ENCODE measurements at places on chromosomes 11 and 22. TPM values are rescaled to one million over a fixed set of nuclear protein-coding genes. Genes with fewer than 3 reads are reported as not detected.

The AQP11 gene
- 0.23 TPM for total RNA-seq

The C11orf58 gene
- 172 TPM for total RNA-seq

The NXPE4 gene
- not detected for total RNA-seq

The PTPN5 gene
- 0.29 TPM for total RNA-seq

The LRRC74B gene
- not detected for total RNA-seq

The DAGLA gene
- total RNA-seq: 0.91 TPM

The APBB1 gene
- total RNA-seq: 6.7 TPM

The APOBEC3A gene
- not detected for total RNA-seq

The RHBDD3 gene
- total RNA-seq: 40.2 TPM

- no peak for DNase-seq
These were observed 53.6 kb upstream of the INCENP start for GRCh38 chr11:62069986-62070919.

GRCh38 chr11:61378713-61379313 is 13.6 kb upstream of the TMEM216 start:
- DNase-seq: peak; percentile 57

- no peak for DNase-seq
These were observed 18.0 kb upstream of the BID start for GRCh38 chr22:17792299-17792698.

DNA sequence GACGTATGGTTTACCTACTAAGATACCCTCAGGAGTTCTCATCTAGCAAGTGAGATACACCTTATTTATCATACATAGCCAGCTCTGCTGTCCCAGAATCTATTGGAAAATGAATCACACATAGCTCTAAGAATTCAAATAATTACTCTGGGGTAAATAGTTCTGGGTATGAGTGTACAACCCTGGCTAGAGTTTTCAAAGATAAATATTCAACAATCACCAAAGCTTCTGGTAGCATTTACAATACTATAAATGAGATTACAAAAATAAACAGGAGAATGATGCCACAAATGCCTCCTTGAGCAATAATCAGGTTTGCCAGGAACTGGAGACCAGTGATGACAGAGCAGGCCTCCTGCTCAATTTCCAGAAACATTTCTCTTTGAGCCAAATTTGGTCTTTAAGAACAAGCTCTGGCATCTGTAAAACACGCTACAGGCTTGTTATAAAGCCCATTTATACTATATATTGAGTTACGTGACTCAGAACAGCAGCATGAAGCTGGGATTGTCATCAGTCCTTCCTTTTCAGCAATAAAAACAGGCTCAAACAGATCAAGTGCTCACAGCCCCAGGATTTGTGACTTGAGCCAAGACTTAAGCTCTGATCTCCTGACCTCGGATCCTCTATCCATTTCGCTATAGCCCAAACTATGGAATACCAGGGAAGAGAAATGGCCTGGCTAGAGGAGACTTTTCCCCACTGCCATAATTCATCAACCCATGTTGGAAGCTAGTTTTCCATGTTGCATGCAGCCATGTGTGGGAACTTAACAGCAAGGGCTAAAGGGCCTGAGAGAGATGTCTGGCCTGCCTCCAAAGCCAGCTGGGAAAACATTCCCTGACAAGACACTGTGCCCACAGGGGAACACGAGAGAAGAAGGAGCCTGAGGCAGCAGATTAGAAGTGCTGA is 19.7 kb downstream of the RAB30 start:
- peak; percentile 70 for DNase-seq

GRCh38 chr22:20553947-20554741 is 46.7 kb downstream of the MED15 start:
- DNase-seq: no peak

GRCh38 chr11:111378861-111379601 is at the start of gene POU2AF1:
POU2AF1 (minus strand) TSS chr11:111379275; CDS start chr11:111379177, 98 bp downstream.
- peak; percentile 58 for DNase-seq

DNA sequence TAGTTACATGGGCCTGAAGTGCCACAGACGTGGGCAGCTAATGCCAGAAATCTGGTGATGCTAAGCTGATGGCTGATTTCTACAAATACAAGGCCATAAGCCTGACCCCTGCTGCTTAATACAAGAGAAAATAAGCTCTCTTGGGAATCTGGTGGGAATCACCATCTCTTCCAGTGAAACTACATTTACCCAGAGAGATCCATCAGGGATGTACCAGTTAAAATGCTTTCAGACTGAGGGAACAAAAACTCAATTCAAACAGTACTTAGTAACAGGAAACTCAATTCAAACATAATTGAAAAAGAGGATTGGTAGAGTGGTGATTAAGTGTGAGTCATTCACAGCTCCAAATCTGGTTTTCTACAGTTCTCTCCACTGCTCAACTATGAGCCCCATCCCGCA is 1.7 kb upstream of the CAVIN3 start:
- peak; percentile 63 for DNase-seq

DNA sequence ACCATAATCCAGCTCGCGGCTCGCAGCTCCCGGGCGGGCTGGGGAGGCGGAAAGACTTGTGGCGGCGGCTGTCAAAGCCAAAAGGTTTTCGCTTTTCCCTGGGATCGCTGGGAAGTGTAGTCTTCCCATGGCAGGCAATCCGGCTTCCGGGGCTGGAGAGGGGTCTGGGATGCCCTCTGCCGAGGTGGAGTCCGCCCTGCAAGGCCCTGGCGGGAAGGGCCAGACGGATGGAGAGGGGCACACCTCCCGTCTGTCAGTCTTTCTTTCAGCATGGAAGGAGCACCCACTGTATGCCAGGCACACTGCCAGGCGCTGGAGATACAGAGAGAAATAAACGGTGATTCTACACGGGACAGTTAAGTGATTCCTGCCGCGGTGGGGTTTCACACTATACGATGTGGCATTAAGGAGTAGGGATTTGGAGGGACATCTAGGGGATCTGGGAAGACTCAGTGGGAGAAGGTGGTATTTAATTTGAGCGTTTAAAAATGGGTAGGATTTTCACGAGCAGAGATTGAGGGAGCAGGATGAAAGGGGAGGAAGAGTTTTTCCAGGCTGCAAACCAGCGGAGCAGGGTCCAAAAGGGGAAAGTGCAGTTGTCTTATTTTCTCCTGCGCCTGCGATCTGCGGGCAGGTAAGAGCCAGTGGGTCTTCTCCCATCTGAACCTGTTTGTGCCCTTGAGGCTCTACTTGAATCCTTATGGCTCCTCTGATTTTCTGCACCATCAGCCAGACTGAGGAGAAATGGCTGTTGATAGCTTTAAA is at the start of gene BACE1:
BACE1 (minus strand) TSS at position 60 of the 765 bp plus-strand sequence. CDS start 461 bp downstream, outside the sequence.
- DNase-seq: peak; percentile 89

GRCh38 chr22:43014316-43014868 is 557 bp downstream of the PACSIN2 start:
- DNase-seq: peak; percentile 62

GRCh38 chr22:21866833-21867527 is 465 bp downstream of the MAPK1 start:
- peak; percentile 19 for DNase-seq

DNA sequence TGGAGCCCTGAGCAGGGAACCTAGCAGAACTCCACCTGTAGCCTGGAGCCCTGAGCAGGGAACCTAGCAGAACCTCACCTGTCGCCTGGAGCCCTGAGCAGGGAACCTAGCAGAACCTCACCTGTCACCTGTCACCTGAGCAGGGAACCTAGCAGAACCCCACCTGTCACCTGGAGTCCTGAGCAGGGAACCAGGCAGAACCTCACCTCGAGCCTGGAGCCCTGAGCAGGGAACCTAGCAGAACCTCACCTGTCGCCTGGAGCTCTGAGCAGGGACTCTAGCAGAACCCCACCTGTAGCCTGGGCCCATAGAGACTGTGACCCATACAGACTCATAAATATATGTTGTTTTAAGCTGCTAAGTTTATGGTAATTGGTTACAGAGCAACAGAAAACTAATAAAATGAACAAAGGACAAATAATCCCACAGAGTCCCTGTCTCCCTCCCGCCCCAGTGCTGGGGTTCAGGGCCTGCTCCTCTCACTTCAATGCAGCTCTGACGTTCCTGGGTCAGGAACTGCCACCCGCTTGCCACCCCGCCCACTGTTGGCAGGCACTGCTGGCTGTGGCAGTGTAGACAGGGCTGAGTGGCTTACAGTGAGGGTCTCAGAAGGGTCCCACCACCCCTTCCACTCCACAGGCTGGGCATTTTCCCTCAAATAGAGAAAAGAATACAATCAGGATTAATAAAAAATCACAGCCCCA is 259.1 kb downstream of the TBC1D22A start:
- no peak for DNase-seq
